Stimulated activated CD4-positive, alpha-beta T cell treated with anti-CD3 and anti-CD28 coated beads, Interleukin-15, amount 100 ng/mL, for 1 hour (primary cell): ENCODE measurements at places on chromosomes 2 and 18.

DNA sequence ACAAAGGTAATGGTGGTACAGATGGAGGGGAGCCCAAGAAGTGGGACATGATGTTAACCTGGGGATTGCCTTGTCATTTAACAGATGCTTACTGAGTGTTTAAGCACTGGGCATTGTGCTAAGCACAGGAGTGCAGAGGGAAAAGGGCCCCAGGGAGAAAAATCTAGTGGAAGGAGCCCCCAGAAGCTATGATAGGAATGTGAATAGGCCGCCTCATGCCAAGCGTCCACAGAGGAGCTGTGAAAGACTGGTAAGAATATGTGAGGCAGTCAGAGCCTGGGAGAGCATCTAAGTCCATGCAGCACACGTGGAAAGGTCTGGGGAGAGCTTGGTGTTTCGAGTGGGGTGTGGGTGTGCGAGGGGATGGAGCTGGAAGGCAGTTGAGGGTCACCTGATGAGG lies 5.5 kb downstream of the ZNF532 start:
- no peak for DNase-seq

GRCh38 chr18:55529581-55529980 lies 58.4 kb downstream of the TCF4 start:
- DNase-seq: no peak

- no peak for DNase-seq
Measured at GRCh38 chr2:15006667-15007066, 374.1 kb downstream of the LRATD1 start.

GRCh38 chr2:53740170-53740569 lies 27.4 kb upstream of the CHAC2 start:
- DNase-seq: no peak

DNA sequence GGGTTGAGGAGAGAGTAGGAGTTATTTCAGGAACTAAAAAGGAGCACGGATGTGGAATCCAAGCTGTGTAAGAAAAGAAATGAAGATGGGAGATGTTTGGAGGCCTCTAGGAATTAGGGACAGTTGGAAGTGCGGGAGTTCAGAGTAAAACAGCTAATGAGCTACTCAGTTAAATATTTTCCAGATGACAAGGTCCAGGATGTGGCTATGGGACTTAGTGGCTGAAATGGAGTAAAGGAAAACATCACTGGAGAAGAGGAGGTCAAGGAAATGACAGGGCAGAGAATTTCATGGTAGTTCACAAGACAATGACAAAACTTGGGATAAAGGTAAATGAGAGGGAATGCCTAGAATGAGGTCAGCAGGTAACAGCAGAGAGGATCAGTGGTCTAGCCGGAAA lies 13.0 kb downstream of the GPR155 start:
- no peak for DNase-seq

DNA sequence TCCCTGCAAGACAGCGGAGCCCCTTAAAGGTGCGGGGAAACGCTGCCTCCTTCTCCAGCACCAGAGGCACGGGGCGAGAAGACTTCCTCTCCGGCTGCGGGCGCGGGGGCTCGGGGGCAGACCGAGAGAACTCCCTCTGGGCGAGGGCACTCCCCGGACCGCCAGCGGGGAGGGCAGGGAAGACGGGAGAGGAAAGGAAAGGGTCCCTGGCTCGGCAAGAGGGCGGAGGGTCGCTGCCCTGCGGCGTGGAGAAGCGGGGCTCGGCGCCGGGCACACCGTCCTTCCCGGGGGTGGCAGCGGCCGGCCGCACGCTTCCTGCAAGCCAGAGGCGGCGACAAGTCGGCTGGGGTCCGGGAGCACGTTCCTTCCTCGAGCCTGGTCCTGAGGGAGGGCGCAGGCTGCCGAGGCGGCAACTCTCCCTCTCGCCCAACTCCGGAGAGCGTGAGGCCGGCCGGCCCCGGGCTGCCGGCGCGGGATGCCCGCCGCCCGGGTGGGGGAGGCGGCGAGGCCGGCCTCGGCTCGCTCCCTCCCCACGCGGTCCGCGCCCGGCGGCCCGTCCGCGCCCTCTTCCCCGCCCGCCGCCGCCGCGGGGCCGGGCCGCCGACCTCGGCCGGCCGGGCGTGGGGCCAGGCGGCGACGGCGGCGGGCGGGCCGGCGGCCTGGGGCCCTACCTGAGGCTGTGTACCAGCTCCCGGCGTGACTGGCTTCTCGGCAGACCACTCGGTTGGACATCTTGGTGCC lies 1.1 kb downstream of the MEMO1 start:
- DNase-seq: no peak

DNA sequence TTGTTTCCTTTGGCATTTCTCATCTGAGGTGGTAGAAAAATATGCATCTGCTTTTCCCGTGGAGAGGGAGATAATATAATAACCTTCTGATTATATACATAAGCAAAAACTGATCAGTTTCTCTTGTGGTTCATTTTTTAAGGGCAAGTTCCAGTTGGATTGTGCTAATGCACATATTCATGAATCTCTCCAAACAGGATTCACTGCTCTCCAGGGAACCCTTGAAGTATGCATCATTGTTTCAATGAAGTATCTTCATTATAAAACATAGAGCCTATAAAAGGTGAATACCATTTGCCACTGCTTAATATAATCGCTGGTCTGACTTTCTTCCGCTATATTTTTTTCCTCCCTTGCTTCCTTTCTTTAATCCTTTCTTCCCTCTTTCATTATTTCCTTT lies 384.7 kb downstream of the FIGN start:
- no peak for DNase-seq

GRCh38 chr2:74414881-74415761 lies 6.3 kb downstream of the C2orf81 start:
- DNase-seq: no peak

- DNase-seq: no peak
Measured at GRCh38 chr2:170723446-170723958, 8.4 kb downstream of the SP5 start.

DNA sequence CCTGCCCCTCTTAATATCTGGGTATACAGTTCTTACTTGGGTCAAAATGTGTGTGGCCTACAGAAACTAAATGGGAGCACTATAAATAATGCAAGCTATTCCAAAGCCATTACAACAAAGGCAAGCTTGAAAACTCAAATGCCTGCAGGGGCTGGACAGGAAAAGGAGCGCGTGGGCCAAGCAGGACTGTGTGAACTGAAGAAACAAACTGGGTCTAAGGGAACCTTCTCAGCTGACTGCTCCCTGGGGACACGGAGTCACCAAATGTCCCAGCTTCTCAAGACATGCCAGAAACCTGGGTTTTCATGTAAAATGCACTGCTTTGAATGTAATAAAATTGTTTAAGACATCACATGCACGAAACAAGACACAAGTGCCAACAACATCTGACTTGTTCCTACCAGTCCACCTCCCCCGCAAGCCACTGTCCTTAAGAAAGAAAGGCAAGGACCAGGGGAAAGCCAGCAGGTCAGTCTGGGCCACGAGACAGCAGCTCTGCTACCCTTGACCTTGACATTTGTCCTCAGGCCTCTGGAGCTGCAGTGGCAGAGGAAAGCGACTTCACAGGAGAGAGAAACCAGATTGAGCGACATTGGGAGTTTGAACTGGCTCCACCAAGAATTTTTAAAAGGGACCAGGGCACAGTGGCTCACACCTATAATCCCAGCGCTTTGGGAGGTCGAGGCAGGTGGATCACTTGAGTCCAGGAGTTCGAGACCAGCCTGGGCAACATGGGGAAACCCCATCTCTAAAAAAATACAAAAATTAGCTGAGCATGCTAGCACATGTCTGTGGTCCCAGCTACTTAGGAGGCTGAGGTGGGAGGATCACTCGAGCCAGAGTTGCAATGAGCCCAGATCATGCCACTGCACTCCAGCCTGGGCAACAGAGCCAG lies 89.7 kb upstream of the SH3BP4 start:
- no peak for DNase-seq

- DNase-seq: no peak
Measured at GRCh38 chr2:127527001-127527804, 914 bp upstream of the IWS1 start.

GRCh38 chr2:151260573-151261230 lies 961 bp downstream of the RBM43 start:
- no peak for DNase-seq

DNA sequence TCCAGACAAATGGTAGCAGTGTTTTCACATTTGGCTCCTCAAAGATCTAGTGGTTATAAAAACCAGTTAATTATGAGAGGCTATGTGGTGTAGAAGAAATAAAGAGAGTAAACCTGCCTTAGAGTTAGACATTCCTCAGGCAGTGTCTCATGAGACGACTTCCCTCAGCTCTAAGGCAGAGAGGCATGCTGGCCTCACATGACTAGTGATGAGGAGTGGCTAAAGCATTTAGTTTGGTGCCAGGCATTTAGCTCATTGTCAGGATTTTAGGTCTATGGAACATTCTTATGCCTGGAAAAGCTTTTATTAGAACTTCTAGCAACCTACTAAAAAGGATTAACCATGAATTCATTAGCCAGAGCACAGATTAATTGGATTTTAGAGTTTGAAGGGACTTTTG lies 90.3 kb downstream of the RPRM start:
- no peak for DNase-seq

DNA sequence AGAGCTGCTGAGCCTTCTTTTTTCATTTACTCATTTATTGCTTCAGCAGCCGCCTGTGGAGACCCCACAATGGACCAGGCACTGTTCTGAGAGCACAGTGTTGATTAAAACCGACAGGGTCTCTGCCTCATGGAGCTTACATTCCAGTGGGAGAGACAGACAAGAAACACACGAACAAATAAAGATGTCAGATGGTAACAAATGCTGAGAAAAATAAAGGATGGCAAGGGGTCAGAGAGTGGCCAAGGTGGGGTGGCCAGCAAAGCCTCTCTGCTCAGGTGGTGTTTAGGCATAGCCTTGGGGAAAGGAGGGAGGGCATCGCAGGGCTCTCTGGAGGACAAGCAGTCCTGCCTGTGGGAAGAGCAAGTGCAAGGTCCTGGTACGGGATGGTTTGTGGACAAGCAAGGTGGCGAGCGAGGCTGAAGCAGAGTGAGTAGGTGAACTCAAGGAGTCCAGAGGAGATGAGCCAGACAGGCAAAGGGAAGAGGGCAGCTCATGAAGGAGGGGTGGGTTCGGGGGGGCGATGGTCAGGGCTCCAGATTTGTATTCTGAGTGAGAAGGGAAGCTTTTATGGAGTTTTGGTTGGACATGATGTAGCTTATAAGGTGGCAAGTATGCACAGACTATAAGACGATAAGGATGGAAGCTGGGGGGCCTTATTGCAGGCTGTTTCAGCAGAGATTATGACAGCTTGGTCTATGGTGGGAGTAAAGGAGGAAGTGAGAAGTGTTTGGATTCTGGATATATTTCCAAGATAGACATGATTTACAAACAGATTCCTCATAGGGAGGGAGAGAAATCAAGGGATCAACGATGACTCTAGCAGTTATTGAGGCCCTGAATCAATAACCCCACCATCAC lies 8.8 kb upstream of the ITGB6 start:
- no peak for DNase-seq

GRCh38 chr18:30439174-30439573 lies 603.4 kb downstream of the DSC3 start:
- no peak for DNase-seq

- no peak for DNase-seq
Measured at GRCh38 chr18:24018299-24018886, 3.8 kb downstream of the TTC39C start.

GRCh38 chr2:196077821-196078220 lies 9.2 kb upstream of the DNAH7 start:
- DNase-seq: no peak

DNA sequence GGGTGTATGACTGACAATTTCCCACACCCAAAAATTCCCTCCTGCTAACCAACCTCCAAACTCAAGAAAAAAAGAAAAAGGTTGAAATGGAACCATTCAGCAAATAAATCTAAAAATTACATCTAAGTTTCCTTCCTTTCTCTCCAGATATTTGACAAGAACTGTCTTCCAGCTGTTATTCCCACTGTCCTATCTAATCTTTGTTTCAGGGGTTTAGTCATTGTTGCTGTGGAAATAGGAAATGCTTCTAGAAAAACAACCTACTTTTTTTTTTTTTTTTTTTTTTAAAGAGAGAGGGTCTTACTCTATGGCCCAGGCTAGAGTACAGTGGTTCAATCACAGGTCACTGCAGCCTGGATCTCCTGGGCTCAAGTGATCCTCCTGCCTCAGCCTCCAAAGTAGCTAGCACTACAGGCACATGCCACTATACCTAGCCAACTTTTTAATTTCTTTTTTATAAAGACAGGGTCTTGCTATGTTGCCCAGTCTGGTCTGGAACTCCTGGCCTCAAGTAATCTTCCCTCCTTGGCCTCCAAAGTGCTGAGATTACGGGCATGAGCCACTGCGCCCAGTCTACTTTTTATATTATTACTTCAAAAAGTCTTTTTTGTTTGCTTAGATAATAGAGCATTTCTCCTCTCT lies 88.1 kb downstream of the ITSN2 start:
- DNase-seq: no peak

GRCh38 chr2:101038455-101039255 lies 36.6 kb downstream of the RPL31 start:
- no peak for DNase-seq

DNA sequence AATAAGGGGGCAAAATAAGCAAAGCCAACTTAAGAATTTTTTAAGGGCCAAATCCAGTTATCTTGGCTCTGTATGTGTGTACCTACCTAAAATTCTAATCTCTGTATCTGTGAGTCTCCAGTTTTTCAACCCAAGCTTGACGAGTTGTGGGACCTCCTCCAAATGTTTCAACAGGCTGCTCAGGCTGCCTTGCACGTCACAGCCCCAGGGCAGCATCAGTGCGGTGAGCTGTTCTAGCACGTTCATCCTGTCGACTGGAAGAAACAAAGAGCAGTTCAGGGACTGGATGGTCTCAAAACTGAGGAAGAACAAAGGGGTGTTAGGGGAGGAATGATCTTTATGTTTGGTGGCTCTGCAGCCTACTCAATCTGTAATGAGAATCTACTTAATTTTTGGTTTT lies 29.4 kb downstream of the NLRC4 start:
- no peak for DNase-seq

- DNase-seq: no peak
Measured at GRCh38 chr18:75727456-75727855, 300.0 kb upstream of the SMIM21 start.
